ENCODE measurements at places on chromosomes 3 and 15.

DNA sequence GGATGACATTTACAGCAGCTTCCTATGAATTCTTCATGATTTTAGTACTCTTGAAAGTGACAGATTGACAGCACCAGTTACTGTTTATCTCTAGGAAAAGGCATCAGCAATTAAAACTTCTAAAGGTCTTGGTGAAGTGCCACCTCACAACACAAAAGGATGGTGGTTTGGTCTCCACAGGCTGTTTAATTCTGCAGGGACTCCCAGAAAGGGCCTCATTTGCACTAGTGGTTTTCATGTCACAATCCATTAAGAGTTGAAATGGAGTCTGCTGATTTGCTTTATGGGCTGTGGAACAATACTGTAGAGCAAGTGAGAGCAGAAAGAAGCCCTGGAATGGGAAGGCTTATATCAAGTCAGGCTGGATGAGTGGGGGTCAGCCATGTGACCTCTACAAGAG lies 225.3 kb upstream of the KCNMB2 start:
- DNase-seq: no peak

GRCh38 chr3:44419923-44420650 lies 57.4 kb downstream of the ZNF445 start:
- no peak for DNase-seq

- no peak for DNase-seq
Measured at GRCh38 chr3:159971311-159971710, 17.3 kb upstream of the IL12A start.

- DNase-seq: no peak
Measured at GRCh38 chr15:65927545-65927944, 58.3 kb downstream of the RAB11A start.

DNA sequence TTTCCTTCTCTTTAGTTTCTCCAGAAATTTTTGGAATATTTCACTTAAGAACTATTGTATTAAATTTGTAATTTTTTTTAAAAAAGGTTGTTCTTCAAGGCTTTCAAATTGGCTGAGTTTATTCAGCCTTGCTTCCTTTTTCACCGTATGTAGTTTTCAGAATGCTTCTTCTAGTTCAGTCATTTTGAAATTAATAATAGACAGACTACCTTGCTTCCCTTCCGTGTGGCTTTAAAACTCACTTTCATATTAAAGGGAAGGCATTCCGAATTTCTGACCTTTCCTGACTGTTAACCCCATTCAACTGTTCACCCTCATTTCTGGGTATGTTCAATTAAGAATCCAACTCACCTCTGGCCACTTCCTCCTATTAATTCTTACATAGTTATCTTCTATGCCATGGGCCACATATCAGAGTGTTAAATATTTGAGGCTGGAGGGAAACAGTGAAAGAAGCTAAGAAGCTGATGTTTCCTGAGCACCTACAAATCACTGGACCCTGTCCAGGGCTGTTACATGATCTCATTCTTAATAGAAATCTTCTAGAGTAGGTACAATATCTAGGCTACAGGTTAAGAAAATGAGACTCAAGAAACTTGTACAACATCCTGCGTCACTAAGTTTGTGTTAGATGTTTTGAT lies 237.5 kb downstream of the P3H2 start:
- no peak for DNase-seq

GRCh38 chr3:188021502-188022040 lies 132.4 kb upstream of the LPP start:
- no peak for DNase-seq

GRCh38 chr3:189637750-189638149 lies 6.6 kb downstream of the TP63 start:
- DNase-seq: no peak

GRCh38 chr15:39403640-39404117 lies 177.2 kb upstream of the THBS1 start:
- peak; percentile 17 for DNase-seq

DNA sequence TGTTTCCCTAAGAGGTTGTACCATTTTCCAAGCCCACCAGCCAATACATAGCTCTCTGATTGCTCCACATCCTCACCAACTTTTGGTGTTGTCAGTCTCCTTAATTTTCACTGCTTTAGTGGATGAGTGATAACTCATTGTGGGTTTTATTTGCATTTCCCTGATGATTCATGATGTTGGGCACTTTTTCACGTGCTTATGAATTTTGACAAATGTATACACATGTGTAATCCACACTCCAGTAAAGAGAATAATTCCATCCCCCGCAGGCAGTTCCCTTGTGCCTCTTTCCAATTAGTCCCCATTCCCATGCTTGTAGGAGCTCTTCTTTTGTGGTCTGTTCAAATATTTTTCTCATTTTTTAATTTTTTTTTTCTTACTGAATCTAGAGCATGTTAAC lies 52.4 kb downstream of the ANP32A start:
- DNase-seq: no peak

DNA sequence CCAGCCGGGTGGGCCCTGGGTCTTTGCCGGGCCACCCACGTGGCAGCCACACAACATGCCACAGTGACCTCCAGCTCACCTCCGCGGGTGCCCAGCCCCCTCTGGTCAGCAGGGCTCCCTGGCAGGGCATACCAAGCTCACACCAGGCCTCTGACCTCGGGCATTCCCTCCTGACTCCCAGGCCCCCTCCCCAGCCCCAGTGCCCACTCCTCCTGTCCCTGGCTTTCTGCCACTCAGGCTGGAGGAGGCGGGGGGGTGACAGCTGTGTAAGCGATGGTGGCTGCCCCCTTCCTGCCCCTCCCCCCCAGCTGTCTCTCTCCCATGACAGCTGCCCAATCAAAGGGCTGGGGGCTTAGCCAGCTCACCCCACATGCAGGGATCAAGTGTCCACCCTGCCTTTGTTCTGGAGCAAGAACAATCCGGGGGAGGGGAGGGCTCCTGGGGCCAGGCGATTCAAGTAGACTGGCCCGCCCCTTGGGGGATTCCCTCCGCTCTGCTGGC lies 3.3 kb downstream of the PCBP4 start:
- DNase-seq: no peak

DNA sequence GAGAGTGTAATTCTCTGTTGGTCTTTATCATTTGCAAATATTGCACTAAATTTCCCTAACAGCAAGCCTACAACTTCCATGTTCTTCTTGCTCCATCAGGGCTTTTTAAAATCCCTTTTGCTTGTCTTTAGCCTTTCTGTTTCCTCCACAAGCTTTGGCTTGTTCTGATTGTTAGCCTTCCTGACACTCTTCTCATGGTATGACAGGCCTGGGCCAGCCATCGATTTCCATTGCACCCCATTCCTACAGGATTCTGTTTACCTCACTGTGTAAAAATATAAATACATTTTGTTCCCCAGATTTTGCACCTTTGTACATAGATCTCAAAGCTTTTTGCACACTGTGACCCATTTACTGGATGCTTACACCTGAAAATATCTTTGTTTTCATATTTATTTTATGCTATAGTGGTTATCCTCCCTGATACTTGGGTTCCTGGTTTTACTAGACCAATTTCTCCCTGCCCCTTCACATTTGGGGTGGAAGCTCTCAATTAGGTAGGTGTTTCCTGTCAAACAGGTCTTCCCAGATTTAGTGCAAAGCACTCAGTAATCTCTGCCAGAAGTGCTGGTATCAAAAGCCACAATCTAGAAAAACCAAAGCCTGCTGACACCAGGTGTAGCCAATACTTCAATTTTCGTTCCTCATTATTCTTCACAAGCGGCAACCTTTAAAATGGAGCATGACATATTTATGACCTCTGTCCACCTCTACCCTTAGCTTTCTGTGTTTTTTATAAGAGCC lies 57.9 kb upstream of the PPP2R3A start:
- no peak for DNase-seq

- DNase-seq: no peak
Measured at GRCh38 chr3:50472958-50473357, 30.5 kb downstream of the CACNA2D2 start.

DNA sequence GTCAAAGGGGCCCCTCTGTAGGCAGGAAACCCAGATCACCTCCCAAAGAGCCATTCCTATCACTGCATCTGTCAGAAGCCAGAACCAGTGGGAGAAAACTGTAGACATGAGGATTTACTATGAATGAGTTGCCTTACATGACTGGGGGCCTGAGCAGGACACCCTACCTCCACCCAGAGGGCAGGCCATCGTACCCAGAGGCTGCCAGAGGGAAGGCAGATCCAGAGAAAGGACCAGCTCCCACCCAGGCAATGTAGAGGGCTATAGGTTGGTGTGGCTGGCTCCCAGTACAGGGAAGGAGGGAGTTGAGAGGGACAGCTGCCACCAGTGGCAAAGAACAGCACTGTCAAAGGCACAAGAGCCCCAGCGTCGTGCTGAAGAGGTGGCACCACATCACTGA lies 233.2 kb downstream of the OCA2 start:
- DNase-seq: no peak

- no peak for DNase-seq
Measured at GRCh38 chr3:124044956-124045355, 53.0 kb upstream of the ROPN1 start.

DNA sequence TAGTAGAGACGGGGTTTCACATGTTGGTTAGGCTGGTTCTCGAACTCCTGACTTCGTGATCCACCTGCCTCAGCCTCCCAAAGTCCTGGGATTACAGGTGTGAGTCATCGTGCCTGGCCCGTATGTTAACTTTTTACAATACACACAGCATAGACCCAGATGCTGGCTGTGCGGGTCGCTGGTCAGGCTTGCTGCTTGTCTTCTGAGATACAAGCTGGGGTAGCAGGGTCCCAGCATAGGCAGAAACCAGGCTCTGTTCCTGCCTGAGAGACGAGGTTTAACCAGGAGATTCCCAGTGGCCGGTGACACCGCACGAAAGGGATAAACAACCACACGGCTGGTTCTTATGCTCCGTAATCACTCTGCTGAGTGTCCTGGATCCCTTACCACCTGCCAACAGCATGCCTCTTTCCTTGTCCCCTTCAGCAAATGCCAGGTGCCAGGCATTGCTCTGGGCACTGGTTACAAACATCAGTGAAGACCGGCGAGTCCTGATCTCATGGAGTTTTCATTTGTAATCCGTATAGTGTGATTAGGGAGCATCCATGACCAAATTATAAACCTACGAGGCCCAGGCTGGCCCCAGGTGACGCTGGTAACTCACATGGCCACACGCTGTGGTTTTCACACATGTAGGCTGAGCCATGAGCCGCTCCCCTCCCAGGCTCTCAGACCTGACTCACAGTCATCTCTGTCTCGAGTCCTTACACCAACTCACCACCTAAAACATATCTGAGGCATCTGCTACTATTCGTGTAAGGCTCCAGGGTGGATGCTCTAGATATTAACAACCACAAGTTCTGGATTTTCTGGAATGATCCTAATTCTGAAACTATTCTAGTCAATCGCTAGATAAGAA lies 125.7 kb downstream of the PDZRN3 start:
- DNase-seq: no peak

DNA sequence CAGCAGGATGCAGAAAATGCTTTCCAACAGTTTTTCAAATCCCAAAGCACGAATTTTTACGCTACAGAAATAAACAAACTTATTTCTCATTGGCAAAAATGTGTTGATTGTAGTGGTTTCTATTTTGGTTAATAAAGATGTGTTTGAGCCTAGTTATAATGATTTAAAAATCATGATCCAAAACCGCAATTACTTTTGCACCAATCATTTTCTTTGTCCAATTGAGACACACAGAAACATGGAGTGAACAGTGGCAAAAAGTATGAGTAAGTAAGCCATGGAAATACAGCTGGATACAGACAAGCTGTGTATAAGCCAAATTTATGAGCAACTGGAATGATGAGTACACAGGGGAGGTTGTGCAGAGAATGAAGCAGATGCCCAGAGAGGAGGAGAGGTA lies 427.9 kb downstream of the NTRK3 start:
- DNase-seq: no peak

DNA sequence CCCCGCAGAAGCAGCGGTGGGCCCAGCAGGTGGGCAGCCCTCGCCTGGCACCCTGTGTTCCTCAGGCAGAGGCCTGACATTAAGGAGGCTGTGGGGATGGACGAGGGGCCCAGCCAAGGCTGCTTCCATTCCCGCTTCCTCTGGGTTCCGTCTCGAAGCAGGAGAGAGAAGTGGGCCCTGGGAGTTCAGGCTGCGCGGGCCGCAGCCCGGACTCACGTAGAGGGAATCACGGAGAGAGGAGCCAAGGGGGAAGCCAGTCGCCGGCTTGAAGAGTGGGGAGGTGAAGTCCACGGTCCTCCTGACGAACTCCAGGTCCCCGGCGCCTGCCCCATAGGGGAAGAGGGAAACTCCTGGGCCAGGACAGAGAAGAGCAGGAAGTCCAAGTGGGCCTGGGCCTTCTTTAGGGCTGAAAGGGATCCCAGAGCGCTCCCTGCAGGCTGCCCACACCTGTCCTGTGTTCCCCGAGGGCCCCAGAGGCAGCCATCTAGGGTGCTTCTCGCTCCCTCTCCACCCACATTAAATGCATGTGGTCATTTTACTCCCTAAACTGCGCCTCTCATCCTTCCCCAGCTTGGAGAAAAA lies 37.7 kb downstream of the MUC4 start:
- DNase-seq: no peak

- no peak for DNase-seq
Measured at GRCh38 chr3:37627951-37628620, 233.6 kb upstream of the CTDSPL start.

DNA sequence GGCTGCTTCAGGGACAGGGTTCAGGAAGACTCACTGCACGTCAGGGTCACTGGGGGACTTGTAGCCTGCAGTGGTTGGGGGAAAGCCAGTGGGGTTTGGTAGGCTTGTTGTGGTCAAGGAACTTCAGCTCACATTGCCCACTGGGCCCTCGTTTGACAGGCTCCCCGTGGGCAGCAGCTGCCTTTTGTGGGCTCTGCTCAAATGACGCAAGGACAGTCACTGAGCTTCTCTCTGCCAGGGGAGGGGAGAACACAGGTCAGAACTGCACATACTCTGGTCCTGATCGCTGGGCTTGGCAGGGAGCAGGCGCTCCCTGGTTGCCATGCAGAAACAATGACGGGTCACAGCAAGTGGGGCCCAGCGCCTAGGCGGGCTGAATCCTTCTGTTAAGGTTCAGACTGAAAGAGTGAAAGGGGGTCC lies 45.5 kb downstream of the FAM174B start:
- DNase-seq: no peak

GRCh38 chr15:60006203-60006862 lies 2.2 kb downstream of the FOXB1 start:
- DNase-seq: peak; percentile 57

- DNase-seq: no peak
Measured at GRCh38 chr15:57562196-57562769, 29.4 kb upstream of the MYZAP start.

DNA sequence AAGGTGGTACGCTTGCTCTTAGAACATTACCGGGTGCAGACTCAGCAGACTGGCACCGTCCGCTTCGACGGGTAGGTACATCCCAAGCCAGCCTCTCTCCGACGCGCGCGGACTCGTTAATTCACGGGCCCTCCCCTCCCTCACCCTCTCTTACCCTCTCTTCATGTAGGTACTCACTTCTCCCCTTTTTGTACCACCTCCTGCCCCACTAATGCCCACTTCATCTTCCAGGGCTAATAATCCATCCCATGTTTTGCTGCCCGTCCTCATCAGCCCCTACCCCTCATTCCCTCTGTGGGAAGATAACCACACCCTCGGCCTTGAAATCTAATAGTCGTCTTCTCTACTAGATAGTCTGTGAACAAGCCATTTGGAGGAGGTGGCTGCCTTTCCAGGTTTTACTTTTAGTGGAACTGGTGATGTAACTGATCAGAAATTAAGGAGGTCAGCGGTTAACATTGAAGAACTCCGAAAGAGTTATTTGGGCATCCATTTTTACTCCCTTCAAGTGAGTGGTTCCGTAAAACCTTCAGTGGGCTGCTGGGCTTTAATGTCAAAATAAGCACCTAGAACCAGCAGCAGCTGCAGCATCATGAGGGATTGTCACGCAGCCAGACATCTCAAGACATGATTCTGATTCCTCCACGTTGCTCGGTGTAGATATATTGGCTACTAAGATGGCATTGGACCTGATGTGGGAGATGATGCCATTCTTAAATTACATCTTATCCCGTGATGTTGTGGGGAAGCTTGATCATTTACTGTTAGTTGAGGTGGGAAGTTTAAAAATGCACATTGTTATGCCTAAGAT lies 1.3 kb downstream of the FEM1B start:
- DNase-seq: peak; percentile 27

Measured in HEK293T (cell line).